Left cardiac atrium (tissue), 4 donors: ENCODE measurements at places on chromosomes 1 and 21. TPM values are rescaled to one million over a fixed set of nuclear protein-coding genes. Genes with fewer than 3 reads are reported as not detected.

DNA sequence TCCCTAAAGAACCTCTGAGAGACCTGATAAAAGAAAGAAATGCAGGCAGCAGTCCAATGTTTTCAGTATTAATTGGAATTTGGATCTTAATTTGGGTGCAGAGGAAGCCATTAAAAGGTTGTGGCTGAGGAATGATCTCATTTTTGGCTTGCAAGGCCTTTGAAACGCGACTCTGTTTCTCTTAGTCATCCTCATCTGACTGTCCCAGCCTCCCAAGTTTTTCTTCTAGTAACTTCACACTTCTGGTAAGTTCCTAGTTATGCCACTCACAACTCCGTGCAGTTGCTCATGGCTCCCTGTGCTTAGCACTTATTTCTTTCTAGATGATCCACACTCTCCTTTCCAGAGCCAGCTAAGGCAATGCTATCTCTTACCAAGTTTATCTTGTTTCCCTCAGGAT, 147.4 kb upstream of the USP24 start:
- no peak for DNase-seq

GRCh38 chr1:183293241-183293640, 107.2 kb downstream of the LAMC2 start:
- DNase-seq = no peak

- no peak for DNase-seq
Measured at GRCh38 chr1:39326836-39327235, 122.3 kb downstream of the MACF1 start.

Gene CAMSAP2
- 32.1 TPM for total RNA-seq

Gene AMY1A
- not detected for total RNA-seq

DNA sequence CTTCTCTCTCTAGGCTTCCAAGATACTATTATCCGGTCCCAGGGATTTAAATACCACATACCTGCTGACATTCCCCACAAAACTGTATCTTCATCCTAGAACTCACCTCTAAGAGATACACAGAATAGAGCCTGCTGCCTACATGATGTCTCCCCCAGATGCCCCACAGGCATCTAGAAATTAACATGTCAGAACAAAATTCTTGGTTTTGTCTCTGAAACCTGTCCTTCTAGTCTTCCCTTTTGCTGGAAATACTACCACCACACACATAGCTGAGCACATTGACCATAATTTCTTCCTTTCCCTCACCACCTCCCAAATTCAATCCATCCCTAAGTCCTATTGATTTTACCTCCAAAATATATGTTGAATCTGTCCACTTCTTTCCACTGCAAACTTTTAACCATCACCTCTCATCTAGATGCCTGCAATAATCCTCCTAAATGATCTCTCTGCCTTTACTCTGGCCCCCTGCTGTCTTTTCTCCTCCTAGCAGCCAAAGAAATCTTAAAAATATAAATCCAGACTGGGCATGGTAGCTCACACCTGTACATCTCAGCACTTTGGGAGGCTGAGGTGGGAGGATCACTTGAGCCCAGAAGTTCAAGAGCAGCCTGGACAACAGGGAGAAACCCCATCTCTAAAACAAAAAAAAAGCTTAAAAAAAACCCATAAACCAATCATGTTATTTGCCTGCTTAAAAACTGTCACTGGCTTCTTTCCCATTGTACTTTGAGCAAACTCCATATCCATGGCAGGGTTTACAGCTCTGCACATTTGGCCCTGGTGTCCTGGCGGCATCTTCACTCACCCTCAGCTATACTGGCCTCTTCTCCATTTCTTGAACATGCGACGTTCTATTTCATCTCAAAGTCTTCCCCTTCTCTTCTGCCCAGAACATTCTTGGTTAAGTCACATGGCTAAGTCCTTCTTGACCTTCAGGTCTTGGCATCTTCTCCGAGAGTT, 6.2 kb upstream of the FAM76A start:
- no peak for DNase-seq

Gene S100A16
- 64.7 TPM for total RNA-seq

Gene C2CD4D
- total RNA-seq = not detected

DNA sequence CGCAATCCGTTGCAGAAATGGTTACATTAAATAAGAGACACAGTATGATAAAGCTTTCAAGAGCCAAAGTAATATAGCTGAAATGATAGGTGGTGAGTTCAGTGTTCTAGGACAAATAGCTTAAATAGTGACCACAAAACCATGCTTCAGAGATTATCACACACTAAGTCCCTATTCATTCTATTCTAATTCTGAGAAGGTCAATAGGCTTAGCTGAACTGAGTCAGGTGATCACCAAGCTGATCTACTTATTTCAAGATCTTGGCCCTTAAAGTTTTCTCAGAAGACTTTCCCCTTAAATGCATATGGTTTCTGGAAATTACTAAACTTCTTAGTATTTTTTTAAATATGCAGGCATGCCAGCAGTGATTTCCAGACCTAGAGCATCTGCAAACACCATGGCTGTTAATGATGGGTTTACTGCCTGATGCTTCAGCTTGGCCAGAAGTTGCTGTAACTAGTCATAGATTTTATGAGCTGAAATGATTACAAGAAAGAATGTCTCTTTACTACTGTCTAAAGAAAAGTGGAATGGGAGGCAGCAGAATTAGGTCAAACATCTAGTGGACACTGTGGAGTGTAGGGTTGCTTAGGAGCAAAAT, 242.9 kb downstream of the ST6GALNAC3 start:
- no peak for DNase-seq

Gene SPRR2D
- not detected for total RNA-seq

DNA sequence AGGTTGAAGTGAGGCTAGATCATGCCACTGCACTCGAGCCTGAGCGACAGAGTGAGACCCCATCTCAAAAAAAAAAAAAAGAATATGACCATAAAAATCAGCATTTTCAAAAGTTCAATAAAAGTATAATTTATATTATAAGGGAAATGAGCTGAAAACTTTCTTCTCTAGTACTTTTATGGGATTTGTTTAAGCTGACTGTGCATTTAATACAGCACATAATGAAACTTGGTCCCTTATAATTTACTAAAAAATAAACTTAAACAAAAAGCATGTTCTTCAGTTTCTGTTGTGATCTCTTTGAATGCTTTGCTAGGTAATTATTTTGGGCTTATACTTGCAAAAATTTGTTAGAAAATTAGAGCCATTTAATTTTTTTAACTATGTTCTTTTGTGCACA, 77.8 kb downstream of the NCAM2 start:
- no peak for DNase-seq

DNA sequence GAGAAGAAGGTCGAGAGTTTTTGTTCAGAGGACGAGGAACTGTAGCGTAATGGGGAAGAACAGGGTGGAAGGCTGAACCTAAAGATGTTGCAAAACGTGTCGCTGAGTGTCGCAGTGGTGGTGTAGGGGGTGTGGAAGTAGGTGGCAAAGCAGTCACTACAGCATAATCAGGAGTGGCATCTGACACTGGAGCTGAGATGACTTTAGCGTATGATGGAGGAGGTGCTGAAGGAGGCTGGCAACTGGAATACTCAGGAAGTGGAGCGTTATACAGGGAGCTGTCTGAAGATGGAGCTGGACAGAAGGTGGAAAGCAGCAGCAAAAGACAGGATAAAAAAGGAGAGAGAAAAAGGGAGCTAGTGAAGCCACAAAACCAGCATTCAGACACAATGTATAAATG, 89.9 kb upstream of the LBR start:
- no peak for DNase-seq

Gene ATAD3C
- 2.4 TPM for total RNA-seq

Gene SPRR1B
- not detected for total RNA-seq

- no peak for DNase-seq
Measured at GRCh38 chr1:206081856-206082255, 28.9 kb downstream of the RHEX start.

DNA sequence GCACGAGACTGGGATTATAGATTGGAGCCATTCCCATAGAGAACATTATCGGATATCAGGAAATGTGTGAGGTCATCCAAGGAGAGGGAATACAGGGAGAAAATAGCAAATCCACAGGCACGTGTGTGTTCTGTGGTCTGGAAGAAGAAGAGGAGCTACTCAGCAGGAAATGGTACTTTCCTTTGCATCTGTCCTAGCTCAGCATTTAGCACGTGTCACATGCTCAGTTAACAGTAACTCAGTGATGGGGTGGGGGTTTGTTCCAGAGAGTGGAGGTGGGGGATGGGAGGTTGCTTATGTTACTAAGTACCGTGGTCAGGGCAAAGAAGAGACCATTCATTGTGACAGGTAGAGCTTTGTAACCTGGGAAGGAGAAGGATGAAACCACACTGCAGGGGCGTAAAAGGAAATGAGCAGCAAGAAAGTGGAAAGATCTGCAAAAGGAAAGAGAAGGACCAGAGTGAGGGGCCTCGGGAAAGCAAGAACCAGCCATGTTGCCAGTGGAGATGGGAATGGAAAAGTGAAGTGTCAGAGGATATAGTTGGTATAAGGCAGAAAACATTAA, 100.4 kb downstream of the ATP5PO start:
- DNase-seq = no peak

DNA sequence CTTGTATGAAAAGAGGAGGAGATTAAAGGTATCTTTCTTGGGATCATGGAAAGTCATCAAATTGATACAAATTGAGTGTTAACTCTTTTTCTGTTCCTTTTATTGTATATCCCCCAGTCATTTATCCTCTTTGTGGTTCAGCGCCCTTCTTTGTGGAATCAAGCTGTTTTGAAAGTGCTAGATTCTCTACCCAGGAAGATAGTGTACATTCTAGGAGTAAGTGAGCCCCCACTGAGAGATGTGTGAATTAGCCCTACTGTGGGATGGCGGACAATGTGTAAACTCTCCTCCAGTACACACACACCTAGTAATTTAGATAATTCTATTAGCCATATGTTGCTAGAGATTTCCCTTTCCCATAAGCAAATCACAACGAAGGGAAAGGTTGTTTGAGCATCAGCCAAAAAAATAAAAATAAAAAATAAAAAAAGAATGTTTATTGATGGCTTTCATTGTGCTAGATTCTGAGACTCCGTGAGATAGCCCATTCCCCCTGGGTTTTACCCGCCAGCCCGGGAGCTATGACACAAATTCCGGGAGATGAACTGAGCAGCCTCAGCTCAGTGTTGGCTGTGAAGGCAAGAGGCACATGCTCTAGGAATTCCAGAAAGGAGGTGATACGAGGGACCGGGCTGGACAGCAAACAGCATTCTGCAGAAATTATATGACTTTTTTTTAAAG, 378.4 kb upstream of the RUNX1 start:
- peak; percentile 58 for DNase-seq

DNA sequence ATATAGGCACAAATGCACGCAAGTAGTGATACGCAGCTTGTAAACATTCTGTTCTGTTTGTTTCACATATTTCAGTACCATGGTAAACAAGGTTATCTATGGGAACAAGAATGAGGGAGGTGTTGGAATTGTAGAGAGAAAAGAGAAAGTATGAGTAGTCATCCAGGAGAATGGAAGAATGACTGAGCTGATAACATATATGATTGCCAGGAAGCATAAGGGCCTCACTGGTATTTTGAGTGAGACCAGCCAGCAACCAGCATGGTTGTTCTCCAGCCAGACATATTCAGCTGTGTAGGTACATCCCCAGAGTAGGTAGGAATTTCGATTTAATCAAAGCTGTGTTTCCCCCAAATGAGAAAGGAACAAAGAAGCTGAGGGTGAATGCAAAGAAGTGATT, 58.9 kb upstream of the ARTN start:
- no peak for DNase-seq

- no peak for DNase-seq
Measured at GRCh38 chr1:156832434-156832833, 15.8 kb upstream of the SH2D2A start.

GRCh38 chr1:199489594-199489993, 537.9 kb upstream of the NR5A2 start:
- DNase-seq = no peak

Gene KCNK1
- 69.6 TPM for total RNA-seq

GRCh38 chr1:209328196-209328595, 255.3 kb upstream of the CAMK1G start:
- DNase-seq = no peak
